Dermis lymphatic vessel endothelial cell (primary cell): ENCODE measurements at places on chromosomes 16 and 17. TPM values are rescaled to one million over a fixed set of nuclear protein-coding genes. Genes with fewer than 3 reads are reported as not detected.

The REXO5 gene
- total RNA-seq: 2.2 and 3.7 TPM in 2 replicates

The SCN4A gene
- total RNA-seq: under 0.01 TPM in 2 replicates

The OTOP2 gene
- not detected in 2 replicates for total RNA-seq

The ELMO3 gene
- total RNA-seq: 0.65 and 0.86 TPM in 2 replicates

The CCL7 gene
- 0.09 TPM in 1 of 2 replicates, not detected in the other for total RNA-seq
